Activated T-helper 1 cell treated with anti-CD3 and anti-CD28 coated beads, Interleukin-12 subunit alpha, Interleukin-12 subunit beta, Interleukin-2, Interleukin-4 antibody, amounts not matched to agents 30 ng/mL and 10 ng/mL and 1 ng/mL, durations not matched to agents 14 hours and 24 hours and 36 hours (primary cell): ENCODE measurements at places on chromosomes 3 and 15. TPM values are rescaled to one million over a fixed set of nuclear protein-coding genes. Genes with fewer than 3 reads are reported as not detected.

ACVR2B gene
- 10.4 and 10.5 TPM in 2 replicates for total RNA-seq

GRCh38 chr15:78540141-78540870 is at the start of gene PSMA4:
PSMA4 (plus strand) TSS chr15:78540444; CDS start chr15:78541928, 1,484 bp downstream.
- DNase-seq = peak; percentile 92

- DNase-seq = no peak
Measured at GRCh38 chr3:32641356-32641755, 43.6 kb upstream of the CNOT10 start.

DNA sequence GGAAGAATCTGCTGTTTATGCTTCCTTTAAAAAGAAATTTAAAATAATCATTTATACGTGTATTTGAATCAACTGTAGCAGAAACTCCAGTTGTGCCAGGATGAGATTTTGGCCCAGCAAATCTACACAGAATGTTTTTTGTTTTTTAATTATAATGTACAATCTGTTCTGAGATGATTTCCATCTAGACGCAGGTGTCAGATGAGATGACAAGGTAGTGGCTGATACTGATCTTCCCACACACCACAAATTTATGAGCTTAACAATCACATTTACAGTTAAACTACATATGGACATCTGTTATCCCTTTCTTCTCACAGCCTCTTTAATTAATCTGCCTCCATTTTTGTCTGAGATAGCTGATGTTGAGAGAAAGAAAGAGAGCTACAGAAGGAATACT is 23.6 kb downstream of the DCLK3 start:
- DNase-seq = no peak

DNA sequence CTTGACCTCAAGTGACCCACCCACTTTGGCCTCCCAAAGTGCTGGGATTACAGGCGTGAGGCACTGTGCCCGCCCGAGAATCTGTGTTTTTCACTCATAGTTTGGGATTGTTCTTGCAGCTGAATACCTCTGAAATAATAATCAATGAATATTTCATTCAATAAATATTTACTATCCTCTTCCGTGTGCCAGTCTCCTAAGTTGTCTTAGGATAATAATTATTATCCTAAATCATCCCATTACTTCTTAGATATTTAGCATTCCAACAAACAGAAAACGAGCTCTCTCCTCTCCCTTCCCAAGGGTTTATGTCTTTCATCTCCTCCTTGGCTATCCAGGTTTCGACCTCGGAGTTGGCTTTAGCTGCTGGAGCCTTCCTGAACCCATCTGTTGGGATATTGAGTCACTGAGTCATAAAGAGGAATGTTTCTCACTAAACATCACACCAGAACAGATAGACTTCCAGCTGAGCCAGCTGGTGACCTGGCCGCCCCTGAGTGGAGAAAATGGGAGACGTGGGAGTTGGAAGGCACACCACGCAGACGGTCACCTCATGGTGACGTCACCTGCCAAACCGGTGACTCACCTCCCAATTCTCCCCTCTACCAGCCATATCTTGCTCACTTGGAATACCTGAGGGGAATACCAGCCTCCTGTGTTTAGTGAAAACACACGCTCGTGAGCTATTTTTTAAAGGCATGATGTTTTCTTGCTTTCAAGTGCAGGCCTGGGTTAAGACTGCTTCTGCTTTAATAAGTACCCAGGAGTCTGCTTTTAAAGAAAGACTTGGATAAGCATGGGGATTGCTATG is 43.9 kb downstream of the BHLHE40 start:
- DNase-seq = no peak

DNA sequence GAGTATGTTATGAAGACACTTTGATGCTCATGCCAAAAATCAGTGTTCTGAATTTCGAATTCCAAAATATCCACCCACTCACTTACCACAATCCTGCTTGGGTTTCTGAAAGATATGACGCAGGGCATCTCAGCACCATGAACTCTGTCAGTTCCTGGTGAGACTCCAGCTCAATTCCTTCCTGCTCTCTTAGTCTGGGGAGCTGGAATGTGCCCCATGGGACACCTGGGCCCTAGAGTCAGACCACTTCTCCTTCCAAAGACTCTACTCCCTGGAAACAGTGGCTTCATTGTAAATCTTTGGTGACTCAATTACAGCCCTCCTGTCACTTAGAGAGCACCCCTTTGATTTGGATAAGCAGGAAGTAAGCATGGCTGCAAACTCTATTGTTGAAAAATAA is 50.5 kb downstream of the CD86 start:
- DNase-seq = no peak

- DNase-seq = no peak
Measured at GRCh38 chr15:26504009-26504408, 268.9 kb downstream of the GABRB3 start.

- no peak for DNase-seq
Measured at GRCh38 chr15:78313383-78313782, 14.0 kb upstream of the SKIC8 start.

MUC13 gene
- total RNA-seq = not detected in 2 replicates

- DNase-seq = no peak
Measured at GRCh38 chr3:175075269-175075668, 216.1 kb downstream of the NAALADL2 start.

ANKRD34C gene
- total RNA-seq = not detected in 2 replicates

GPR87 gene
- total RNA-seq = 0.62 and 0.93 TPM in 2 replicates

MUSTN1 gene
- 1.7 TPM in 1 of 2 replicates, not detected in the other for total RNA-seq

GRCh38 chr15:67820992-67821783 is 4.1 kb upstream of the SKOR1 start:
- no peak for DNase-seq

SAXO2 gene
- 0.54 and 0.57 TPM in 2 replicates for total RNA-seq

DNA sequence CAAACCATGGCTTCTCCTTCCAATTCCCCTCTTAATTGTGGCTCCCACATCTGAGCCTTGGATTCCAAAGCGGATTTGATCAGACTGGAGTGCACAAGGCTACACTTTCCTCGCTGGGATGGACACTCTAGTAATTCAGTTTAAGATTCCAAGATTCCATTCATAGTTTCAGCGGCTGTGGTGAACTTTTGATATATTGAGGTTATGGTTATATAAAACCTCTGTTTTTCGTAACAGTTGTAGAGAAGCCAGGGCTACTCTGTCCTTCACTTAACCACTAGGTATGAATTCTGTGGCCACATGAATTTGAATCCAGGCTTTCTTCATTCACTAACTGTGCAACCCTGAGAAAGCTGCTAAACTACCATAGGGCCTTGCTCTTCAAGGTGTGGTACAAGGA is 67.9 kb upstream of the KY start:
- no peak for DNase-seq

DNA sequence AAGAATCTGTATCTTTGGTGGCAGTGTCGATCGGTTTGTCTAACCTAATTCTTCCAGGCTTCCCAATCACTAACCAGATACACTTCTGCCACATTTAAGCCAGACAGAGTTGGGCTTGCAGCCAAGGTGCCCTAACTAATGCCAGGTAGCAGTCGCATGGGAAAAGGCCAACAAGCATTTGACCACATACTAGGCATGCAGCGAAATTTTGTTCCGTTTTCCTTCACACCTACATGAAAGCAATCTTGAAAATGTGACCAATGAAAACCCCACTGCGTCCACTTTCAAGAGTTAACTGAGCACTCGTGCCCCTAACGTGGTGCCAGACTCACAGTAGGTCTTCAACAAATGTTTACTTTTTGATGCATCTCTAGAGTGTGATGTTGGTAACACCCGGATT is 192.2 kb upstream of the TPM1 start:
- no peak for DNase-seq

DNA sequence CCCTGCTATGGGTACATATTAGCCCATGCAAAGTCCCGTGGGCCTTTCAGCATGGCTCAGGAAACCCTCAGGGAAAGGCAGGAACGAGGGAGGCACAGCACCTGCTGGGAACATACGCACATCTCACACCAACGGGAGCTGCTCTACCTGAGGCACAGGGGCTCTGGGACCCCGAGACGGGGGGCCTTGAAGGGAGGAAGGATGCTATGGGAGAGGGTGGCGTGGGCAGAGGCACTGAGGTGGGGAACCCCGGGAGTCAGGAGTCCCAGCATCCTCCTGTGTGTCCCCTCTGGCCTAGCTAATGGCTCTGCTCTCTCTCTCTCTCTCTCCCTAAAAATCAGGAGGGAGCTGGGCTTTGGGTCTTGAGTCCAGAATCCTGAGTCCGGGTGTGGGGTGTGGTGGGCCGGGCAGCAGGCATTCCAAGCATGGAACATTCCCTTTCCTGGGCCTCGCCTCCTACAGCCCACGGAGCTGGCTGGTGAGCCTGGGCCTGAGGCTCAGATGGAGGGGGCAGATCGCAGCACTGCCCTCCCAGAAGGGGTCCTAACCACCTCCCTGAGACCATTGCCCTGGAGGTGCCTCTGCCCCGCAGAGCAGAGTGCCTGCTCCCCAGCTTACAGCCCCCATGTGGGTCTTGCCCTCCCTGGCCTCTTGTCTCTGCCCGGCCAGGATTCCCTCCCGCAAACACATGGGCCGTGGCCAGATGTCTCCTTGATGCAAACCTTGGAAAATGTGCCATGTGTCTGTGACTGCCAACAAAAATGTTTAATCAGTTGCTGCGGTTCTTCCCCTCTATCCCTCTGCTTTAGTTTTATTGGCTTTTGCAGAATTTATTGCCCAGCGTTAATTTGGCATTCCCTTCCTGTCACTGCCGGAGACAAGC is 101.6 kb downstream of the TMEM266 start:
- no peak for DNase-seq

TGM4 gene
- not detected in 2 replicates for total RNA-seq

PPM1L gene
- total RNA-seq = 2.7 and 3.3 TPM in 2 replicates

- peak; percentile 31 for DNase-seq
Measured at GRCh38 chr15:66619152-66619903, 53.5 kb upstream of the LCTL start.

DNA sequence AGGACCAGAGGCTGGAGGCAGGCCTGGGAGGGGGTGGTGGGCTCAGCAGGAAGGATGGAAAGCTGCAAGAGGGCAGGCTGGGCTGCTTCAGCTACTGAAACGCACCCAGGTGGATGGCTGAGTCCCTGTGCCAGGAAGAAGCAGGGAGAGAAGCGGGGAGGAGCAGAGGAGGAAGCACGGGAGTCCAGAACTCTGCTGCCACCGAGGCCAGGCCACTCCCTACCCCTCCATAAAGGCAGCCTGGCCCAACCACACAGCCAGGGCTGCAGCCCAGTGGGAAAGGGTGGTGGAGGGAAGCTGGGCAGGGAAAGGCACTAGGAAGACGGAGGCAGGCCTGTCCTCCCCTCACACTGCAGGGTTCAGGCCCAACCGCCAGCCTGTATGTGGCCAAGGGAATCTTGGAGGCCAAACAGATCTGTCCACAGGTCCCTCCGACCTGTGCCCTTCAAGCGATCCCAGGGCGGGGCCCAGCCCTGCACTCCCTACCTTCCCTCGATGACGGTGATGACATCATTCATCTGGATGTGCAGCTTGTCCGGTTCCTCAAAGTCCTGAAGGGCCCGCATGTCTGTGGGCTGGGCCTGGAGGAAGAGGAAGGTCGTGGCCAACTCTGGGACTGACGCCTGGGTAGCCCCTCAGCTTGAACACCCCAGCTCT is 30.5 kb downstream of the TNK2 start:
- DNase-seq = no peak

- no peak for DNase-seq
Measured at GRCh38 chr15:57910672-57911071, 154.8 kb downstream of the ALDH1A2 start.

GRCh38 chr15:46410705-46411104 is 775.9 kb downstream of the SQOR start:
- no peak for DNase-seq

DNA sequence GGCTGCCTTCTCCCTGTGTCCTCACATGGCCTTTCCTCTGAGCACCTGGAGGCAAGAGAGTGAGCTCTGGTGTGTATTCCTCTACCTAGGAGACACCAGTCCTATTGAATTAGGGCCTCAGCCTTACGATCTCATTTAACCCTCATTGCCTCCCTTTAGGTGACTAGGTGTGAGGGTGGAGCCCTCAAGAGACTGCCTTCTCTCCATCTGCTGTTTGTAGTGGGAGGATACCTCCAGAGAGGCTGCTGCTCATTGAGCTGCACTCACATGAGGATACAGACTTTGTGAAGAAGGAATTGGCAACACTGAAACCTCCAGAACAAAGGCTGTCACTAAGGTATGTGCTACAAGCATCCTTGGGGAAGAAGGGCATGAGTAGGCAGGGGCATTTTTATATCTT is at the start of gene CCR8:
Gene CCR8, plus strand, starts transcription at position 217 of the 400 bp plus-strand sequence. CDS start 2,623 bp downstream, outside the sequence.
- no peak for DNase-seq

- no peak for DNase-seq
Measured at GRCh38 chr3:31772272-31772671, 208.8 kb downstream of the OSBPL10 start.

DNA sequence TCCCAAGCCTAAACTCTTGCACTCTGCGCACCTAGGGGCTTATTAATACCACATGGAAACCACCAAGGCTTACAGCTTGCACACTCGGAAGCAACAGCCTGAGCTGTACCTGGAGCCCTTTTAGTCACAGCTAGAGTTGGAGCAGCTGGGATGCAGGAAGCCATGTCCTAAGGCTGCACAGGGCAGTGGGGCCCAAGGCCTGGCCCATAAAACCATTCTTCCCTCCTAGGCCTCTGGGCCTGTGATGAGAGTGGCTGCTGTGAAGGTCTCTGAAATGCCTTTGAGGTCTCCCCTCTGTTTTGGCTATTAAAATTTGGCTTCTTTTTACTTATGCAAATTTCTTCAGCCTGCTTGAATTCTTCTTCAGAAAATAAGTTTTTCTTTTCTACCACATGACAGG is 383.9 kb upstream of the UBE2E2 start:
- DNase-seq = no peak

CPN2 gene
- not detected in 2 replicates for total RNA-seq
